ENCODE measurements at places on chromosomes 1 and 21.

DNA sequence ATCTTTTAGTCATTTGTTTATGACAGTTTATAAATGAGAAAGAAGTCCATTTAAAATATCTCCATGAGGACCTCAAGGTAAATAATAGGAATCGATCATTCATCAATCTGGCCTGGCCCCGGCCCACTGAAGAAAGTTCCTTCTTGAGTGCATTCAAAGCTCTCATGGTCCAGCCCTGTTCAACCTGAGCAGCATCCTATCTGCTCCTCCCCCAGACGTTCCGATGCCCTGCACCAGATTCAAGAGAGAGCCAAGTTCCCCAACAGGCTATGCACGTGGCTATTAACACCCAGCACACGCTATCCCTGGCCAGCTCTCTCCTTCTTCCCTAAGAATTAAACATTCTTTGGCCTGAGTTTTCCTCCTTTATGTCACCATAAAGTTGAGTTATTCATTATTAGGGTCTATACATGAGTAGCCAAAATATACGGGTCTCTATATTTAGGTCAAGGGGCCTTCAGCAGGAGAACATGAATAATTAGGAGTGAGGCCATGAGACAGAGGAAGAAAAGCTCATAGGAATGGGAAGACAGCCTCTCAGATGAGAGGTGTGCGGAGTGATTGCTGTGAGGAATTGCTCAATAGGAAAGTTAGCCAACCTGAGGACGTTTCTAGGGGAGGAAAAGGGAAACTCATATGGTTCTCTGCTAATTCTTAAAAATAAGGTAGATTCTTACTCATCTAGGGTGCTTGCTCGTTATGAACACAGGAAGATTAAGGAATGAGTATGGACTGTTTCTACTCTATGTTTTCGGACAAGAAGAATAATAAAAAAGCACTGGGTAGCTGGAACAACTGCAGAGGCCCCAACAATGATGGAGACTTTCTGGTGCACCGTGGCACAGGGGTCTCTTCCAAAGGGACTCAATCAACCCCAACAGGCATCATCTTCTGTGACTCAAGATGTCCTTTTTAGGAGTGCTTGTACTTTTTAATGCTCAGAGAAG, 23.6 kb downstream of the RUNX1 start:
- no peak for DNase-seq

DNA sequence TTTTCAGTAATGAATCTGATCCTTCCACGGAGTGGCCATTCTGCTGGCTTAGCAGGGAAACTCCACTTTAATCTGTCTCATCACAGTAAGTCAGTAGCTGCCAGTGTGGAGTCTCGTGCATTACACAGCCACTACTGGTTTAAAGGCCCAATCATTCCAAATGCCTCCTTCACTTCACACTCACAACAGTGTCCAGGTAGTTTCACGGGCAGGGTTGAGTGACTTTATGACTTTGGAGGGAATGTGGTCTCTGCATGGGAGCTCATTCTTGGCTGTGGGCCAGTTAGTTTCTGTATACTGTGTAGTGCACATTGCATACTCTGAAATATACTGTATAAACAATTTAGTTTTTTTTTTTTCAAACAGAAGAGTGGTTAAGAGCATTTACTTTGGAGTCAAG, 34.6 kb upstream of the C1orf87 start:
- DNase-seq, result no peak

DNA sequence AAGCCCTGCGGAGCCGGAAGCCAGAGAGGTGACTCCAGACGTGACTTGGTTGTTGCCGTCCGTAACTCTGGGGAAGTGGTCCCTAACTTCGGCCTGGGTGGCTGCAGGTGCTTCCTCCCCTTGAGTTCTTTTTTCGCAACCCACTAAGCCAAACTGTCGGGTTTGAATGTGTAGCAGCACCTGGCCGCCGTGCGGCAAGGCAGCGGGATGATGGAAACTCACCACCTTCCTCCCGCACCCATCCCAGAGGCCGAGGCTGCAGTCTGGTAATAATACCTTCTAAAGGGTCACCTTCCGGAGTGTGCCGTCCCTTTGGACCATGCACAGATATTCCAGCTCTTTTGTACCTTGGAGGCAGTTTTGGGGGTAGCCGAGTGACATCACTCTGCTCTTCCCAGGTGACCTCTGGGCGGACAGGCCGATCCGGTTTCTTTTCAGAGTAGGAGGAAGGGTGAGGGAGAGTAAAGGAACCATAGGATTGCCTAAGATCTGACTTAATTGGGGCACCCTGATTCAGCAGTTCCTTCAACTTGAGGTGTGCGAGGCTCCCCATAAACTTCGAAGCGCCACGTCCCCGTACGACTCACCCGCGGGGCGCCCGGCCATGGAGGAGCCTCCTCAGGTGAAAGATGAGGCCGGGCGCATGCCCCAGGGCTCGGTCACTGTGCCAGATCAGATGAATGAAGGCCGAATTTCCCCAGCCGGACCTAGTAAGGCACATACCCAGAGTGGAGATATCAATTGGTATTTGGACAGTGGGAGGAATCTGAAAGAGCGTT, 1.0 kb downstream of the KCNK1 start:
- DNase-seq, result no peak

DNA sequence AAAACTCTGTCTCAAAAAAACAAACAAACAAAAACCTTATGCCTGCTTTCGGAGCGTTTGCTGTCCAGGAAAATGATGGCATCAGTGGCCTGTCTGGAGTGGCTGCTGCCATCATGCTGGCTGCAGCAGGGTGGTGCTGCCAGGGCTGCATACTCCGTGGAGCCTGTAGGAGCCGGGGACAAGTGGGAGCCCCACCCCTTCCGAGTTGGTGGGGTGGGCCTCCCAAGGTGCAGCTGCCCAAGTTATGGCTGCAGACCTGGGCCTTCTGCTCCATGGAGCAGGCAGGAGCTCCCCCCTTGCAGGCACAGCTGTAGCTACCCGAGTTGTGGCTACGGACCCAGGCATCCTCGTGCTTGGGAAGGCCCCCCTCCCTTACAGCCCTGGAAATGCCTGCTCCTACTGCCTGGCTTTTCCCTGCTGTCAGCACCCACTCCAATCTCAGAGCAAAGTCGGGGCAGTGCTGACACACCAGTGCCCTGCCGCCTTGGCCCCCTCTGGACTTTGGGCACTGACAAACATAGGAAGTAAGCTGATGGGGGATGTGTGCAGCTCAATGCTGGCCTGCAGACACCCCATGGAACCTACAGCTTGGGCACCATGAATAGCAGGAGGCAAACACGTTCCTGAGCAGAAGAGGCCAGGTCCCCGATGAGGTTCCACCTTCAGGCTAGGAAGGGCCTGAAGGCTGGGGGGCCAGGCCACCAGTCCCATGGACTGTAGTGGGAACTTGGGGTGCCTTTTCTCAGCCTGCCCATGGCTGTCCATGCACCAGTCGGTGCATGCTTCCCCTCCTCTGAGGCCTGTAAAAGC, 60.4 kb downstream of the CC2D1B start:
- no peak for DNase-seq

GRCh38 chr1:33381977-33382376, 48.9 kb downstream of the PHC2 start:
- no peak for DNase-seq

- no peak for DNase-seq
Observed at GRCh38 chr1:99737016-99737415, 29.4 kb downstream of the FRRS1 start.

GRCh38 chr1:114428083-114428754, 82.8 kb downstream of the TRIM33 start:
- DNase-seq, result no peak

GRCh38 chr21:44929242-44929798, 8.6 kb upstream of the ITGB2 start:
- DNase-seq, result no peak

- DNase-seq, result no peak
Observed at GRCh38 chr1:38291336-38291735, 244.7 kb upstream of the POU3F1 start.

DNA sequence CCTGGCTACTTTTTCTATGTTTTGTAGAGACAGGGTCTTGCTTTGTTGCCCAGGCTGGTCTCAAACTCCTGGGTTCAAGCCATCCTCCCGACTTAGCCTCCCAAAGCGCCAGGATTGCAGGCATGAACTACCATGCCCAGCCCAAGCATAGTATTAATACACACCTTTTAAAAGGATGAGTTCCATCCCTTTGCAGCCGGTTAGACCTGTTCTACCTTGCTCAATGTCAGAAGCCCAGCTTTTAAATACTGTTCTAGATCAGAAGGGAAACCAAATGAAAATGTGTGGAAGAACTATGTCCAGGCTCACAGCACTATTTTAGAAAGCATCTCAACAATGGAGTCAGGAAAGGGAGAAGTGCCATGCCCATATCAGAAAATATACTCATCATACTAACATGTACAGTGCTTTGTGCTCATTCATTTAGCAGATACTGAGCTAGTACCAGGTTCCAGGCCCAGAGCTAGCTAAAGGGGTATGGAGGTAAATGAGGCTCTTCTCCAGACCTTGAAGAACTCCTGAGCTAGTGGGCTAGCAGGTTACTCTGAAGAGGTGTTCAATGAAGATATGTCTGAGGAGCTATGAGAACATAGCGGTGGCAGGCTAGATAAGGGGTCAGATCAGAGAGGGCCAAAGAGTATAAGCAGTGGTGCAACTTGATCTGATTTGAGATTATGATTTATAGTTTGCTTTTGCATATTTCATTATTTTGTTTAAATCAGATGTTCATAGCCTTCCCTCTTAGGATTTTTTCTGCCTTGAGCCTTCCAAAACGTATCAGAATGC, 78.2 kb downstream of the RNF220 start:
- DNase-seq, result no peak

DNA sequence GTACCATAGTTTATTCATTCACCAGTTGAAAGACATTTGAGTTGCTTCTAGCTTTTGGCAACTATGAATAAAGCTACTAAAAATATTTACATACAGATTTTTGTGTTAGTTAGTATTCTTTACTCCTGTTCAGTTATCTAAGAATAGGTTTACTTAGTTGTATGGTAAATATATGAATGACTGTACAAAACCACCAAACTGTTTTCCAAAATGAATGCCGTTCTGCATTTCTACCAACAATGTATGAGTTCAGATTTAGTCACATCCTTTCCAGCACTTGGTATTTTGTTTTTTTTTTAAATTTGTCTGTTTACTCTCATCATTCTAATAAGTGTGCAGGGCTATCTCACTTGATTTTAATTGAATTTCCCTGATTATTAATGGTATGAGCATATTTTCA, 3.4 kb upstream of the KIFAP3 start:
- DNase-seq, result no peak
